Stimulated activated CD4-positive, alpha-beta T cell treated with anti-CD3 and anti-CD28 coated beads, TNF-alpha, amount 100 ng/mL, for 4 hours (primary cell): ENCODE measurements at places on chromosomes 16 and 17.

DNA sequence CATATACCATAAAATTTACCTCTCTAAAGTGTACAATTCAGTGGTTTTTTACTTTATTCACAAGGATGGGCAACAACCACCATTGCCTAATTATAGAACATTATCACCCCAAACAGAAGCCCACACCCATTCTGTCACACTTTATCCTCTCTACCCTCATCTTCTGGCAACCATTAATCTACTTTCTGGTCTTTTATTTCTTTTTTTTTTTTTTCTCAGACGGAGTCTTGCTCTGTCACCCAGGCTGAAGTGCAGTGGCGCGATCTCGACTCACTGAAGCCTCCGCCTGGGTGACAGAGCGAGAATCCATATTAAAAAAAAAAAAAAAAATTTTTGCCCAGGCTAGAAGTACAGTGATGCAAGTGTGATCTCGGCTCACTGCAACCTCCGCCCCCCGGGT, 90.7 kb upstream of the CLEC18B start:
- DNase-seq: no peak

DNA sequence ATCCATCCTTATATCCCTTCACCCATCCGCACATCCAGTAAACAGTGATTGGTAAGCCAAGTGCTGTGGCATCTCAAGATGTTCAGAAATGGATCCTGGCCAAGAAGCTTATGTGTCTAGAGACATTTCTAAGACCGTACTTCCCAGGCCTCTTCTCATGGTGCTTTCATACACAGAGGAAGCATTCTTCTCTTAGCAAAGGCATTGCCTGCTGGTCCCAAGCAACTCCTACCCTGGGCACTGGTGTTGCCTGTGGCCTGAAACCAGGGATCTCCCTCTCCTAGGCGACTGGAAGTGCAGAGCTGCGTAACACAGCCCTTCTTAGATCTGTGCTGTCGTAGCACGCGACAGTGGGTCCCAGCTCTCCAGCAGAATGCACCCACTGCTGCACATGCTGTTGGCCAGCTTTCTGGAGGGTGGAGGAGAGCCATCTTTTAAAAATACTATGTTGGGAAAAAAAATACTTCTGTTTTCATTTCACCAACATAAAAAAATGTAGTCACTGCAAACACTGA, 182.9 kb downstream of the CCDC182 start:
- DNase-seq: no peak

DNA sequence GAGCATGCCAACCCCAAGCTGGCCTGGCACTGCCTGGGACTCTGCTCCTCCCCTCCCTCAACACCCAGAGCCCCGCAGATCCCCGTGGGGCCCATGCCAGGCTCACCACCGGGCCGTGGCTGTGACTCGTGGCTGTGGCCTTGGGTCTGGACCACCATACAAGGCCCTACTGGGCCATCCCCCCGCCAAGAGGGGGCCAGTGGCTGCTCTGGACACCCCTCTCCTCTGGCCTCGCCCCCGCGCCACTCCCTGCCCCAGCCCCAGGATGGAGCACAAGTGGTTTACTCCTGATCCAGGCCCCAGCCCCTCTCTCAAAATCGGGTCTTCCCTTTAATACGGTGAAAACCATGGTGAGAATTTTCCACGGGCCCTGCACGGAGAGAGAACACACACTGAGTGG, 3.0 kb downstream of the PABPN1L start:
- DNase-seq: no peak

GRCh38 chr17:71180801-71181385, 939.9 kb upstream of the SOX9 start:
- DNase-seq: no peak

DNA sequence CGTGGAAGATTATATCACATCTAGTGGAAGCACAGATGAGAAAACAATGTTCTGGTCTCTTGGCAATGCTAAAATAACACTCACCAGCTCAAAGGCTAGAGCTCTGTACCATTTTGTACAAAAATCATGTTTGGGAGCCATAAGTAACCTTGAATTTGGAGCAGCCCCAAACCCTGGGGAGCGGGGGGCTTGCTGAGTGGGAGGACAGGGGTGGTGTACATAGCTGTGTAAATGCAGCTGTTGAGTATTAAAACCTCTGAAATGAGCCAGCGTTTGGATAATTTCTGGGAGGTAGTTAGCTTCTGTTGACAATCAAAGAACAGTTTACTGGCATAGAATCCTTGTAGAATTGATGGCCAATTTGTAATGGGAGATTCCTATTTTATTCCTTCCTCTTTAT, 4.3 kb downstream of the MYH8 start:
- DNase-seq: no peak

GRCh38 chr17:77089124-77089490, 51.7 kb upstream of the SEC14L1 start:
- no peak for DNase-seq

GRCh38 chr17:79592641-79593040, 18.2 kb downstream of the RBFOX3 start:
- no peak for DNase-seq

GRCh38 chr17:791829-792228, 9.7 kb downstream of the MRM3 start:
- DNase-seq: no peak

- no peak for DNase-seq
Measured at GRCh38 chr16:31215287-31216162, 1.4 kb downstream of the PYDC1 start.

- DNase-seq: no peak
Measured at GRCh38 chr16:57166951-57167350, 18.9 kb downstream of the PSME3IP1 start.

GRCh38 chr16:85673529-85674417, 15.0 kb downstream of the GINS2 start:
- DNase-seq: no peak

- DNase-seq: no peak
Measured at GRCh38 chr17:32317353-32317752, 24.6 kb downstream of the C17orf75 start.

DNA sequence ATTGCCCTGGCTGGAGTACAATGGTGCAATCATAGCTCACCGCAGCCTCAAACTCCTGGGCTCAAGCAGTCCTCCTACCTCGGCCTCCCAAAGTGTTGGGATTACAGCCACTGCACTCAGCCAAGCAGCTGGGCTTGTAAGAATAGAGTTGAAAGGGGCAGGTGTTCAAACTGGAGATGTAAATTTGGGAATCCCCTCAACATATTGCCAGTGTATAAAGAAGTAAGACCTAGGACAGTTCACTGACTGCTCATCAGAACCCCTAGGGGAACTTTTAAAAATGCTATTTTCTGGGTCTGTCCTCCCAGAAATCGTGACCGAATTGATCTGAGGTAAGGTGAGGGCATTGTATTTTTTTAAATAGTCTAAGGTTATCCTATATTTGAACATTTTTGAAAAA, 8.9 kb upstream of the DNAJA2 start:
- no peak for DNase-seq

DNA sequence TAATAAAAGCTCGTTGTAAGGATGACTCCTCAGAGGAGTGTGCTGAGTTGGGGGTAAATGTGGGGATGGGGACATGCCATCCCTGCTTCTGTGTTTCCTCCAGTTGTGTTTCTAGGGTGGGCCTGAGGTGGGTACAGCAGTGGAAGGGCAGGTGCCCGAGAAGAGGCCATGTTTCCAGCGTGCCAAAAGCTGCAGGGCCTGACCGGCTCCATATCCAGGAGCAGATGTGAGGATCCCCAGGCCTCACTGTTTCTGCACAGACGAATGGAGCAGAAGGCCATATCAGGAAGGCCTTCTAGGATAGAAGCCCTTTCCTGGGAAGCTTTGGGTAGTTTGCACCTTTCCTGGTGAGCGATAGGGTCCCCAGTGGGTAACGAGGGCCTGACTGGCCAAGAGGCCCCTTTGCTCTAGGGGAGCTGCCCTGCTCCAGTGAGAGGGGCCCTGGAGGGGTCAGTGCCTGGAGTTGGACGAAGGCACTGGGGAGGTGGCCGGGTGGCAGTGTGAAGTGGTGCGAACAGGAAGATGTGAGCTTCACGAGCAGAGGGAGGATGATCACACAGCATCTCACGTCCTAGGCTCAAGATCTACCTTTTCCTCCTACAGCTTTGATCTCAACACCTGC, 62.9 kb downstream of the SHISA6 start:
- no peak for DNase-seq

- DNase-seq: no peak
Measured at GRCh38 chr16:82464187-82464586, 162.6 kb upstream of the CDH13 start.
